CD4-positive, alpha-beta T cell treated with Interleukin-21 for 1 hour (primary cell): ENCODE measurements at places on chromosomes 2 and 18.

DNA sequence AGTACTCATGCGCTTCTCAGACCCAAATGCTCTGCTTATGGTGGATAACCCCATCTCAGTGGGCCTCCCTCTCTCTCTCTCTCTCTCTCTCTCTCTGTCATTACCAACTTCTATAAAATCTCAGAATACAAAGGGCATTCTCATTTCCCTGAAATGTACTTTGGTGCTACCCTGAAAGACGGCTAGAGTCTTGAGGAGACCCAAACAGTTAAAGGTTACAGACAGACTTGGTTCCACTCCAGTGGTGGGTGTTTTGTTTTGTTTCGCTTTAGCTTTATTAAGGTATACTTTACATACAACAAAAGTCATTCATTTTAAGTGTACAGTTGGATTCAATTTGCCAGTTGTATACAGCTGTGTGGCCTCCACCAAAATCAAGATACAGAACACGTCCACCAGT is 60.9 kb downstream of the BCL11A start:
- DNase-seq, result no peak

DNA sequence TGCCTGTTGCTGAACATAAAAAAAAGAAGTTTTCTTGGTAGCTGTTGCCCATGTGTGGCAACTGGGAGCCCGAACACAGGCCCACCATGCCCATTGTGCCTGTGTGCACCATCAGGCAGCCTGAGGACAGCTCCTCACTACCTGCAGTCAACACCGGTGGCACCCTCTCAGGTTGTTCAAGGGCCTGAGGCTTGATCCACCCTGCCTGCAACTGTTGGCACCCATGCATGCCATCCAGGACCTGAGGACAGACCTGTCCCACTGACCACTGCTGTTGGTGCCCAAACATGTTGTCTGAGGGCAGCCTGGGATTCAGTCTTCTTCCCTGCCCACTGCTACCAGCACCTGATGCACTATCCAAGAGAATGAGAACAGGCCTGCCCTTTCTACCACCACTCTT is 661.1 kb upstream of the ZNF804A start:
- no peak for DNase-seq

- DNase-seq, result no peak
Measured at GRCh38 chr2:73975731-73976130, 9.0 kb upstream of the TET3 start.

- DNase-seq, result no peak
Measured at GRCh38 chr2:241905716-241906377, 36.3 kb downstream of the RTP5 start.

GRCh38 chr18:63440219-63440618 is 17.9 kb upstream of the VPS4B start:
- no peak for DNase-seq

- no peak for DNase-seq
Measured at GRCh38 chr2:27583390-27583915, 611 bp downstream of the ZNF512 start.

GRCh38 chr18:53004798-53005197 is 664.8 kb downstream of the DCC start:
- no peak for DNase-seq

- no peak for DNase-seq
Measured at GRCh38 chr2:112000399-112001135, 54.5 kb upstream of the TMEM87B start.

DNA sequence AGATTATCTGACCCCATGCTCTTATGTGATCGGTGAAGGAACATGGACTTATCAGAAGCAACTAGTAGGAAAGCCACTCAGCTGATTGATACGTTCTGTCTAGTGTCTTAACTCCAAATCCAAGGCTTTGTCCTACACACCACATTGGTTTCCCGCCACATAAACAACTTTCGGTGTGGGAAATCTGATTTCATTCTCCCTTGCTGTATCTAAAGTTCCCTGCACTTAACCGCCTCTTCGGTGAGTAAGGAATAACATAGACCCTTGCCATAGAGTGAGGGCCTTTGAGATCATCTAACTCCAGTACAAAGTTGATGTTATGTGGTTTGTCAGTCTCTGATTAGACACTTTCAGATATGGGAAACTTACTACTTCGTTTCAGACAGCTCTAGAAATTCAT is 538.2 kb upstream of the TNP1 start:
- DNase-seq, result no peak

DNA sequence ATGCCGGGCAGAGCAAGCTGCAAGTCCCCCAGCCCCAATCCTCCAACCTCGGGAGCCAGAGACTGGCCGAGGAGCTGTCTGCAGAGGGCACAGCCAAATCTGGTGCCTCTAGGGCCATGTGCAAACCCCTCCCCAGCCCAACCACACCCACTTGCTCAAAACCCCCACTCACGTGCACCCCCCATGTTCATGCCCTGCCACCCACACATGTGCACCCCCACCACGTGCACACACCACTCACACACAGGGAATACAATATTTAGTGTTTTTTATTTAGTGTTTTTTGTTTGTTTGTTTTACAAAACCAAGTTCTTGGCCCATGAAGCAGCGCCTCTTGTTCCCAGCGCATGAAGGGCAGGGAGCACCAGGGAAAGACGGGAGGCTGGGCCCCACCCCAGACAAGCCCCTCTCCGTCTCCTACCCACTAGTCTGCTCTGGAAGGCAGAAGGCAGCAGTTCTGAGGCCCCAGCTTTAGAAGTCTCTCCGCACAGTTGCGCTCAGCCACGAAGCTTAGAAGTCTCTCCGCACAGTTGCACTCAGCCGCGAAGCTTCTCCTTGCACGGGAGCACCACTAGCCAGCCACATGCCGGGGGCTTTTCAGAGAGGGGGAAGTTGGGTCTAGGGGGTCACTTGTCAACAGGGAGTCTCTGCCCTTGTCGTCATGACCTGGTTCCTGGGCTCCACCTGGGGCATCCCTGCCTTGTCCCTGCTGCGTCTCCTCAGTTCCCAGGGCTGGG is 276.1 kb upstream of the HDAC4 start:
- DNase-seq, result no peak

DNA sequence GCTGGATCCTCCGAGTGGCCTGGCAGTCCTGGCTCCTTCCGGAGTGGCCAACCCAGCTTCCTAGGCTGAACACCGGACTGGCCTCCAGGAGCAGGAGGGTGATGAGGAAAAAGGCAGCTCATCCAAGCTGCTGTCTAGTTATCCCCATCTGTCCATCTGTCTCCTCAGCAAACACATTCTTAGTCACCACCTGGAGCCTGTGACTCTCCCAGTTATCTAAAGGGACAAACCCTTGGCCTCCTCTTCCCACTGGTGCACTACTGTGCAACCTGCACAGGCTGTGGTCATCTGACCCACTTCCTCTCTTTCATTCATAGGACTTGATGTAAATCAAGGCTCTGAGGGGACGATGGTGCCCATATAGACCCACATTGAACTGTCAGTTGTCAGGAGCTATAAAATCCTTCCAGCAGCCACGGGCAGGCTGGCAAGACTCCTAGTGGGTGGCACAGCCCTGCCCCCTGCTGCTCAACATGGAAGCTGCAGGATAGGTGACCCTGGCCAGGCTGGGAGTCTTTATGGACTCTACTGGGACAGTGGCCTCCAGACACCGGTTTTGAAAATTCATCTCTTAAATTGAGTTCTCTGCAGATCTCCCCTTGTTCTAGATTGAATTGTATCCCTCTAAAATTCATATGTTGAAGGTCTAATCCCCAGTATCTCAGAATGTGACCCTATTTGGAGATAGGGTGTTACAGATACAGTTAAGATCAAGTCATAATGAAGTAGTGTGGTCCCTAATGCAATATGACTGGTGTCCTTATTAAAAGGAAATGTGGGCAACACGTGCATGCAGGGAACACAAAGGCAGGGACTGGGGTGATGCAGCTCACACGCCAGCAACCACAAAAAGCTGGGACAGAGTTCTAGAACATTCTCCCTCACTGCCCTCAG is 29.3 kb upstream of the DUSP2 start:
- peak; percentile 85 for DNase-seq
